CD4-positive, alpha-beta memory T cell (primary cell): ENCODE measurements at places on chromosomes 11 and 22. TPM values are rescaled to one million over a fixed set of nuclear protein-coding genes. Genes with fewer than 3 reads are reported as not detected.

Gene SLC22A8
- total RNA-seq = not detected

Gene RNF169
- 24.6 TPM for total RNA-seq

Gene NAALAD2
- total RNA-seq = not detected

Gene CDC45
- total RNA-seq = 0.64 TPM

Gene PDE3B
- 222 TPM for total RNA-seq

Gene MRE11
- total RNA-seq = 43.3 TPM

Gene BTBD18
- total RNA-seq = not detected

Gene KRTAP5-2
- total RNA-seq = not detected

Gene DLG2
- 2.7 TPM for total RNA-seq

Gene KDM4E
- total RNA-seq = not detected

Gene INPP5J
- 0.22 TPM for total RNA-seq

Gene NCAM1
- not detected for total RNA-seq

Gene RAG2
- not detected for total RNA-seq

Gene FOLR2
- total RNA-seq = not detected

Gene MUC15
- total RNA-seq = not detected

Gene GAL3ST3
- not detected for total RNA-seq

Gene BCO2
- total RNA-seq = 3.4 TPM

Gene CCDC116
- total RNA-seq = 0.29 TPM

Gene ISX
- total RNA-seq = not detected

Gene UBQLNL
- total RNA-seq = 0.50 TPM

Gene MYO18B
- 0.26 TPM for total RNA-seq

Gene FEN1
- total RNA-seq = 7.4 TPM

Gene EFCAB6
- total RNA-seq = 0.84 TPM

Gene HBG2
- total RNA-seq = not detected

Gene MRGPRX3
- total RNA-seq = not detected

Gene TRPM5
- 0.23 TPM for total RNA-seq

Gene SORL1
- total RNA-seq = 660 TPM

Gene PGA5
- not detected for total RNA-seq

Gene ANKK1
- total RNA-seq = 2.7 TPM

Gene PELI3
- 25.3 TPM for total RNA-seq

Gene ASRGL1
- 1.2 TPM for total RNA-seq

Gene C22orf31
- not detected for total RNA-seq

Gene FOLH1
- total RNA-seq = not detected

Gene CHRNA10
- 4.6 TPM for total RNA-seq

Gene MPZL3
- 32.0 TPM for total RNA-seq

Gene WNT11
- total RNA-seq = not detected
